Stimulated activated CD4-positive, alpha-beta T cell treated with anti-CD3 and anti-CD28 coated beads, TNF-alpha, amount 100 ng/mL, for 24 hours (primary cell): ENCODE measurements at places on chromosomes 1 and 21.

DNA sequence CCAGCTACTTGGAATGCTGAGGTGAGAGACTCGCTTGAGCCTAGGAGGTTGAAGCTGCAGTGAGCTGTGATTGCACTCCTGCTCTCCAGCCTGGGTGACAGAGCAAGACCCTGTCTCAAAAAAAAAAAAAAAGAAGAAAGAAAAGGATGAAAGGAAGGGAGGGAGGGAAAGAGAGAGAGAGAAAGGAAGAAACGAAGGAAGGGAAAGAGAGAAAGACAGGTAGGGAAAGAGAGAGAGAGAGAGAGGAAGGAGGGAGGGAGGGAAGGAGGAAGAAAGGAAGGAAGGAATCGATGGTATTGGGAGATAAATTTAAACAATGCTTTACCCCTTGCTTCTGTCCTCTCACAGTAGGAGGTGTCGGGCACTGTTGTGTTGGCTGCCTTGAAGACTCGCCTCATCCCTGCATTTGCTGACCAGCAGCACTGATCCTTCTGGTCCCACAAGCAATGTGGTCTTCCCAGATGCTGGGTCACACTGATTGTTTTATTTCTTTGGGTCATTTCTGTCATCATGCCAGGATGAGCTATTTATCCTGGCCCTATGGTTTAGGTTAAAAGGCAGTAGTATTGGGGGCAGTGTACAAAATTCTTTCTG, 30.9 kb downstream of the GPR137B start:
- DNase-seq = no peak

DNA sequence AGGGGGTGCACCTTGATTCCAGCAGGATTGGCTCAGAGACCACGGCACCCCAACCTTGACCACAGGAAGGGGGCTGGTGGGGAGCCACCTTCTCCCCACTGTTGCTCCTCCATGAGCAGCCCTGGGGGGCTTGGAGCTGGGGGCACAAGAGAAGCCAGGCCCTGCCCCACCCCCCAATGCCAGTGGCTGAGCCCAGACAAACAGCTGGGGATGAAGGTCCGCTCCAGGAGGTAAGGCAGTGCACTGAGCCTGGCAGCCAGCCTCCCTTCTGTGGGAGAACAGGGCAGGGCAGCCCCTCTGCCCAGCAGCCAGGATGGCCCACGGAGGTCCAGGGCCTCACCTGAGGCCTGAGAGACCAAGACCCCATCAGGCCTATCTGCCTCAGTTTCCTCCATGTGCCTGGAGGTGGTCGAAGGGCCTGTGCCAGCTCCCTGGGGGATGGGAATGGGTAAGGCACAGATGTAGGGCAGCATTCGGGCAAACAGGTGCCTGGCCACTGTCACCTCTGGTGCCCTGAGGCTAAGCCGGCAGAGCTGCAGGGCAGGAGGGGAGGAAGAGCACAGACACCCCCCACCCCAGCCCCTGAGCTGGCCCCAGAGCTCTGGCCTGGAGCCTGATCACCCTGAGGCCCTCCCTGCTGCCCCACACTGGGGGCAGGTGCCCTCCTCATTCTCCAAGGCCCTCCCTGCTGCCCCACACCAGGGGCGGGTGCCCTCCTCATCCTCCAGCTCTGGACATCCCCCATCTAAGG, 7.1 kb downstream of the ITGB2 start:
- no peak for DNase-seq

DNA sequence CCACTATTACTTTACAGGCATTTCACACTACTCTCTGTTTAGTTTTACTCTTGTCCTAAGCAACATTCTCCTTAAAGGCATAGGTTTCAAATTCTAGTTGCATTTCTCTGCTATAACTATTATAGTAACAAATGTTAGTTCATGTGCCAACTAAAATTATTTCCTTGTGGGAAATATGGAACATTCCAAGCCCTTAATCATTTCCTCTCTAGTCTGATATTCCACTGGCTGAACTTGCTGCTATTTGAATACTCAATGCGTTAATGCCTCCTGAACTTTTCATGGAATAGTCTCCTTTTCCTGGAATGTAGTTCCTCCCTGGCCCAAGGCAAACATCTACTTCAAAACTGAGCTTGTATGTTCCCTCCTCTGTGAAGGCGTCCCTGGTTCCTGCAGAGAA, 19.3 kb upstream of the TBX19 start:
- DNase-seq = no peak

- DNase-seq = no peak
Observed at GRCh38 chr1:247551721-247552120, 2.8 kb downstream of the GCSAML start.
